Activated CD8-positive, alpha-beta memory T cell treated with anti-CD3 and anti-CD28 coated beads, Interleukin-2, amount 50 U/mL, for 4 hours (primary cell): ENCODE measurements at places on chromosomes 5 and 9.

DNA sequence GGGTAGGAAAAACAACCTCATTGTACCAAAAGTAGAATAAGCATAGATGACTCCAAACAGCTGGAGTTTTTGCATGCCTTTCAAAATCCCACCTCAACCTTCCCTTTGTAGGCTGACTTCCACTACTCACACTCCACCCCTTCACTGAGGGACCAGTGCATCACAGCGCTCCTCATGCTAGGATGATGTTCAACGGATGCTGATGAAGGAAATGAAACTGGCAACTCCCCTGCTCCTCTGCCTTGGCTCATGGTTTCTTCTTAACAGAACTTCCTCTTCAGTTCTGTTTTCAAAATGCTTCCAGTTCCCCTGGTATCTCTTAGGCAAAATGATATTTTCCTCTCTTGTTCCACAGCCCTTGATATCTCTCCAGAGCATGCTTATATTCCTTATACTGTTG, 29.0 kb downstream of the LIFR start:
- no peak for DNase-seq

- no peak for DNase-seq
These were observed 97.2 kb downstream of the TLE4 start for GRCh38 chr9:79668956-79669355.

DNA sequence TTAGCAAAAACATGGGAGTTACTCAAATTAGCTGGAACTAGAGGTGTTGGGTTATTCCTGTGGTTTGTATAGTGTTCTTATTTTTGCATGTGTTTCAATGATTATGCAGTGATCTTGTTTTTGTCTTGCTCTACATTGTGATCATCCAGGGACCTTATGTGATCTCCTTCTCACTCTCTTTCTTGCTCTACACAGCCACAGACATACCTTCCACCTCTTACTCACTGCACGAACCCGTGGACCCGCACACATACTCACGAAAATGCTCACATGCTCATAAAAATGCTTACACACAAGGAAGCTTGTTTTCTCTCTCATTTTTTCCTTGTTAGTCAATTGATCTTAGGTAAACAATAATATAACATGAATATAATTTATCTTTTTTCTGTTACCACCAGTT, 187.1 kb downstream of the KDM4C start:
- no peak for DNase-seq

- no peak for DNase-seq
These were observed 3.4 kb upstream of the CNTRL start for GRCh38 chr9:121071370-121071755.

- no peak for DNase-seq
These were observed 80.7 kb downstream of the MVB12B start for GRCh38 chr9:126407114-126407870.

DNA sequence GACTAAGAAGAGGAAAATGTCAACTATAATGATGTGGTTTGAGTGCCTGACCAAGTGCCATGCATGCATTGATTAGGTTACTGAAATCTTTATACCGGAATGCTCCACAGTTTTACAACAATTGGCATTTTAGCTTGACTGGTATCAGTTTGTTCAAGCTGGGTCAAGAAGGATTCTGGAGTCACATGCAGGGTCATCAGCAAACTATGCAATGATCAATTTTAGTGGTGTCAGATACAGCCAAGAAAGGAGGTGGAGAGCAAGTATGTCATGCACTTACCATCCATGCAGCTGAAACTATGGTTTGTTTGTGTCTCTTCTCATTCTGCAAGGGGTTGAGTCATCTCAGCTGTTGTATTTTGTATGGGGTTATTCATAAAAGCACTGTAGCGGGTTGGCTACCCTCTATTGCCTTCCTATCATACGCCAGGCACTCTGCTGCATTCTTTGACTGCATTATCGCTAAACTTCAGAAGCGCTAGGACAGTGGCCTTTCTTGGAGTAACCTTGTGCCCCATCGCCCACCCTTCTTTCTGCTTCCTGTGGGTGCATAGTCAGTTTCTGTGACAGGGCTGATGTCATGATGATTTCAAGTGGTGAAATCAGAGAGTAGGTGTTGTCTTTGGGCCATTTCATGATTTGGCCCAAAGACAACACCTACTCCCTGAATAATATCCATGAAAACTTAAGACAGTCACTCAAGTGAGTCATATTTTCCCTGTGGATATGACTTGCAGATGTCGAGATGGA, 145.4 kb downstream of the MTX3 start:
- no peak for DNase-seq

GRCh38 chr5:169004551-169004950, 296.4 kb downstream of the SLIT3 start:
- no peak for DNase-seq

GRCh38 chr5:14269395-14269794, 126.3 kb downstream of the TRIO start:
- DNase-seq = no peak

GRCh38 chr9:130092910-130093309, 39.2 kb downstream of the GPR107 start:
- no peak for DNase-seq

- DNase-seq = no peak
These were observed 333.9 kb downstream of the NR2F1-AS1 start for GRCh38 chr5:93247105-93247504.

DNA sequence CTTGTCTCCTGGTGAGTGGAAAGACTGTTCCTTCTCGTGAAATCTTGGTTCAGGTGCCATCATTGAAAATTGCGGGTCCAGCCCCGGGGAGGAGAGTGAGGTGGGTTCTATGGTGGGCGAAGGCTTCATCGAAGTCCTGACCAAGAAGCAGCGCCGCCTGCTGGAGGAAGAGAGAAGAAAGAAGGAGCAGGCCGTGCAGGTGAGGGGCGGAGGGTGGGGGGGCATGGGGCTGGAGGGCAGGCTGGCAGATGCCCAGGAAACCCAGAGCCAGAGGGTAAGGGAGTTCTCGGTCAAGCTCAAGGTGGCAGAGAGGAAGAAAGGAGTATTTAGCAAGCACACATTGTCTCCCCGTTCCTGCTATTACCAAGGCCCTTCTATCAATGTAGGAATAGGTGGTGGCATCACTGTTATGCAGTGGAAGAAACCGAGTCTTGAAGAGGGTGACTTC, 24.3 kb upstream of the POMT1 start:
- DNase-seq = peak; percentile 67

DNA sequence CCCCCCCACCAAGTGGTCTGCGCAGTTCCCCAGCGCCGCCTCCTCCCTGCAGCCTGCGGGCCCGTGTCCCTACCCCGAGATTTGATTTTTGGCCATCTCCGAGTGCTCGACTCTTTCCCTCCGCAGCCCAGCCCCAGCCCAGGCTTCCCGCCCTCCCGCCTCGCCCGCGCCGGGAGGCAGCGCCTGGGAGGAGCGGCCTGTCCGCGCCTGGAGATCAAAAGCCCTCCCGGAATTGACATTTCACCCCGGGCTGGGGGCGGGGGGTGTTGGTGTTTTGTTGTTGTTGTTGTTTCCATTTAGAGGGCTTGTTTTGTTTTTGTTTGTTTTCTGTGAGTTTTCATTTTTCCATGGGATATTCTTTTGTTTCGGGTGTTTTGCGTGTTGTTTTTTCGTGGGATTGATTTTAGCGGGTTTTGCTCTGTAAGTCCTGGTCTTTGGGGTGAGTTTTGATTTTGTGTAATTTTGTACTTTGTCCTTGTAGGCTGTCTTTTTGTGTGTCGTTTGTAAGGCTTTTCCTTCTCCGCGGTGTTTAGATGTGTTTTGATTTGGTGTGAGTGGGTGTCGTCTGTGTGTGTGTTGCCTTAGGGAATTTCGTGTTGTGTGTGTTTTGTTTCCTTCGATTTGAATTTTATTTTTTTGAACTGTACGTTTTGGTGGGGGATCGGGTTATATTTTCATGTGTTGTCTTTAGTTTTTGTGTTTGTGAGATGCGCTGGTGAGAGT, 1.7 kb upstream of the PAX5 start:
- no peak for DNase-seq

DNA sequence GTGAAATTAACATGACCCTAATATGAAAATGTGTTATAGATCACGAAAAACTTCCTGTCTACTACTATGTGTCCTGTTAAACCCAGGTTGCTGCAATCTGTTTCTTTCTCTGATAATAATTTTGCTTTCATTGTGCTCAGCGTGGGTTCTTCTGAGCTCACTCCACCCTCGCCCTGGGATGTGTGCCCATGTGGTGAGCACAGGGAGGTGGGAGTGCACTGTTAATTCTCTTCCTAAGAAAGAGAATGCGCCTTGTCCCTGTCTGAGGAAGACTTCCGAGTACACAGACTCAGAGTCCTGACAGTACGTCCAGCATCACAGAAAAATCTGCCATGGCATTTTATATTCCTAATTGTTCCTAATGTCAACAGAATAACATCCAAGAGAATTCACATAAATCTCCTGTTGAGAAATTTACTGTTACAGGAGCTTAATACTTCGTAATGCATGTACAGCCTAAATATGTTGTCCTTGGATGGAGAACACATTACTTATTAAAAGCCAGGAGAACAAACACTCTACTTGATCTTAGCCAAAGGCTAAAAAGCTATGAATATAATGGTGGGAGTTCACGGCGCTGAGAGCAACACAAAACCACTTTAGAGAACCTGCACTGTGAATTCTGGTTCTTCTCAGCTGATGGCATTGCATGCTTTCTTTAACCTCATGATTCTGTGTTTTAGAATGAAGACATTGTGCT, 102.6 kb downstream of the PDE4D start:
- no peak for DNase-seq

DNA sequence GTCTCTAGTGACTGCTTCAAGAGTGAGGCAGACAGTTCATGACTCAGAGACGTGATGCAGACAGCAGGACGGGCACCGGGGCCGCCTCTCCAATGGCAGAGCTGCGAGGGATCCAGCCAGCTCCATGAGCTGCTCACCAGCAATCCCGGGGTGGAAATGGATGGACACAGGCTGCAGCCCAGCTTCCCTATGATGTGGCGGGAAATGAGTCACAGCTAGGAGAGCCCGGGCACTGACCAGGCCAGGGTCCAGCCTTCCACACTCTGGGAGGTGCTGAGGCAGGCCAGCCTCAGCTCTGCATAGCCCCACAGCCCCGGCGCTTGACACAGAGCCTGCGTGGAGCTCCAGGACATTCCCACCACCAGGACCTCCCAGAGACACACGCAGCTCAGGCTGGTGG, 244.8 kb upstream of the IRX2 start:
- no peak for DNase-seq

GRCh38 chr9:135326633-135327152, 152.9 kb upstream of the PPP1R26 start:
- DNase-seq = no peak
